ENCODE measurements at places on chromosomes 16 and 17.

- DNase-seq: no peak
These were observed 44.8 kb downstream of the CDYL2 start for GRCh38 chr16:80759419-80760162.

GRCh38 chr17:50118076-50118827 lies 11.7 kb downstream of the SAMD14 start:
- DNase-seq: no peak

DNA sequence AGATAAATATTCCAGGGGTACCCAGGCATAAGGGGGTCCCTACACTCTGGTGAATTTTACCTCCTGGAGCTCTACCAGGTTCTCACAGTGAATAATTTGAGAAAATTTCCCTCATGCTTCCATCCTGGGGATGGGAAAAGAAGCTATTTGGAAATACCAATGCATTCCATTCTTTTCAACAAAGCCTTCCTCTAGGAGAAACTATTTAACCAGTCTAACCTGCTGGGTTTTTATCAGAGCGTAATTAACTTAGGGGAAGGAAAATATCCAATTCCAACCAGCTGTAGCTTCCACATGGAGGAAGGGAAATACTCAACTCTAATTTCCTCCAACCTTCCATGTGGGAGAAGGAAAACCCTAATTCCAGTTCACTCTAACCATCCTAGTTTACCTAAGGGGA lies 17.0 kb downstream of the MFSD6L start:
- no peak for DNase-seq

GRCh38 chr16:81841722-81842121 lies 62.6 kb downstream of the PLCG2 start:
- DNase-seq: no peak

- DNase-seq: no peak
These were observed 6.1 kb downstream of the HAPSTR1 start for GRCh38 chr16:9097266-9098219.

DNA sequence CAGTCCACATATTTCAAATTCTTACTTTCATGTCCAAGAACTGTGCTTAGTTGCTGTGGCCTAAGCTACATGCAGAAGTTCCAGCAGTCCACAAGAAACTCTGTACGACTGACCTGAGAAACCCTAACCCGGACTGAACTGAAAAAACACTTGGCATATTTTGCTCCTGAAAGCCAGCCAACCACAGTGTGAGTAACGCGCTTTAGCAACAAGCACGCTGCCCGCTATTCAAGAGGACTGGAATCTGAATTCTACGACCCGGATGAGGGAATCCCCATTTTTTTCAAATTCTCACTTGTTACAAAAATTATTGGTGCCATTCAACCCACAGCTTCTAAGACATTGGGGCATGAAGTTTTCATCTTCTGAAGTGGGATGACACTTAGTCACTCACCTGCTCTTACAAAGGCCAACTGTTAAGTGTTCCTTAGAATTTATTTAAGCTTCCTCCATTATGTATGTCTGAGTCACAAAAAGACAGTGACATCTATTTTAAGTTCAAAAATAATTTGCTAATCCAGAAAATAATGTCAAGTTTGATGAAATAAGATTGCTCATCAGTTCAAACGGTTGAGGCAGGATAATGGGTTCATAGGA lies 78.7 kb downstream of the CDYL2 start:
- DNase-seq: no peak

DNA sequence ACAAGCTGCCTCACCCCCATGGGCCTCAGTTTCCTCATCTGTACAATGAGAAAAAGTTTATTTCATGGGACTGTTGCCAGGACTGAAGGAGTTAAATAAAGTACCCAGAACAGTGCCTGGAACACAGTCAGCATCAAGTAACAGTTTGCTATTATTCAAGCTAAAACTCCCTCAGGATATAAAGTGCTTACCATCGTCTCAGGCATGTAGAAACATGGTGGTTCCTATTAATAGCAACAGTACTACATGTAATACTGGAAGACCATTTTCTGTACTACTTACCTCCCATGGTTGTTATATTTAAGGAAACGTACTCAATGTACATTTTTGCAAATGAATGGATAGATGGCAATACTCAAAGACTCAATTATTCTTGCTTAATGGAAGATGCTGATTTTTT lies 93.4 kb downstream of the NCOR1 start:
- no peak for DNase-seq

GRCh38 chr16:48539485-48540221 lies 70.3 kb downstream of the N4BP1 start:
- peak; percentile 2 for DNase-seq

GRCh38 chr17:29379084-29379991 lies 10.8 kb upstream of the TAOK1 start:
- DNase-seq: no peak

GRCh38 chr16:61214780-61215179 lies 821.5 kb downstream of the CDH8 start:
- DNase-seq: no peak

- DNase-seq: no peak
These were observed 315.6 kb downstream of the WWOX start for GRCh38 chr16:78415013-78415412.

DNA sequence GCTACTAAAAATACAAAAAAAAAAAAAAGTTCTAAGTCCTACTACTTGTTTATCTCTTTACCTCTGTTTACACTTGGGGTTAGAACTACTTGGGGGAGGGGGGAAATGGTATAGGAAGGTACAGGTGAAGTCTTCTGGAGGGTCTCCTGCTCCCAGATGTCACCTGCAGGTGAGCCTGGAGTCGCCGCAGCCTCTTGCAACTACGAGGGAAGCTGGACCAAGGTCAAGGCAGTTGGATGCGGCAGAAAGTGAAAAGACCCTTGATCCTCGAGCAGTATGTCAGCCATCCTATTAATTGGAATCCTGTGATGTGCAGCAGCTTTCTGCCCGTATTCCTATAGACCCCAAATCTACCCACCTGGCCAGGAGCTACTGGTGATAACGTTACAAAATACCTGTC lies 33.0 kb downstream of the HAPSTR1 start:
- DNase-seq: no peak

- no peak for DNase-seq
These were observed 30.2 kb downstream of the SPHK1 start for GRCh38 chr17:76414334-76415295.

- no peak for DNase-seq
These were observed 536.5 kb upstream of the CDH11 start for GRCh38 chr16:65658349-65658748.

- DNase-seq: no peak
These were observed 6.7 kb downstream of the CBX8 start for GRCh38 chr17:79789943-79790804.

DNA sequence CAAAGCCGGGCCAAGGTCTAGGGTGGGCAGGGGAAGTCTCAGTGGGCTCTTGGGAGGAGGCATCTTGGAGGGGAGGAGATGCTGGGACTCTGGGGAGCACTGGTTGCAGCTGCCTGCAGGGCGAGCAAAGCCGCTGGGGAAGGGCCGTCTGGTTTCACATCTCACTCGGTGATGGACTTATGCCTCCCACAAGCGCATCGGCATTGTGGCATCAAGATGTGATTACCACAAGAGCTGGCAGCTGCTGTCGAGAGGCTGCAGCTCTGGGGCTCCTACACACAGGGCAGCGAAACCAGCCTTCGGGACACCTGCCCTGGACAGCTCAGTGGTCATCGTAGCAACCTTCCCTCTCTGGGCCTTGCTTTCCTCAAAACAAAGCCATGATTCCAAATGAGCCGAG lies 3.1 kb upstream of the KCNJ12 start:
- DNase-seq: no peak

DNA sequence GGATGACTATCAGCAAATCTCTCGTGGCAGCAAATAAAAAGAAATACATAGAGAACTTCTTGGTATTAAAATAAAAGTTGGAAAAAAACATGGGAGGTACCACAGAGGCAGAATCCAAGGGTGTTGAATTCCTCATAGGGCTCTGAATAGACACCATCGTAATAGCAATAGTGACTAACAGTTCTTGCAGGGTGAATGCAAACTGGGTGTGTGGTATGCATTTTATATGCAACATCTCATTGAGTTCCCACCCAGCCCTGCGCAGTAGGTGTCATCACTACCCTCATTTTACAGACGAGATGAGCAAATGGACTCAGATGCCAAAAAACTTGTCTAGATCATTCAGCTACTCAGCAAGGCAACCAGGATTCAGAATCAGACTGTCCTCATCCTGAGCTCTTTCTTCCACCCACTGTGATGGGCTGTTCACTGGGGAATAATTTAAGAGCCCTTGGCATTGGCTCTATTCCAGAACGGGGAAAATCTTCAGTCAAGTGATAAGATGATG lies 354.6 kb upstream of the CDH11 start:
- DNase-seq: no peak

DNA sequence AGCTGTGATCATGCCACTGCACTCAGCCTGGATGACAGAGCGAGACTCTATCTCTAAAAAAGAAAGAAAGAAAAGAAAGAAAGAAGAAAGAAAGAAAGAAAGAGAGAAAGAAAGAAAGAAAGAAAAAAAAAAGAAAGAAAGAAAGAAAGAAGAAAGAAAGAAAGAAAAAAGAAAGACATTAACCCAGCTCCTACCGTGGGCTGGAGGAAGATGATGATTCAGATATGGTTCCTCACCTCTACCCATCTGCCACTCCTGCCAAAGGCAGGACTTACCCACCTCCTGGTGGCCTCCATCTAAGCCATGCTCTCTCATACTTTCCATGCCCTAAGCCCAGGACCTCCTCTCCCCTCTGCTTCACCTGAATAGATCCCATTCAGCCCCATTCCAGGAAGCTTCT lies 93.3 kb upstream of the LHX1 start:
- DNase-seq: no peak

DNA sequence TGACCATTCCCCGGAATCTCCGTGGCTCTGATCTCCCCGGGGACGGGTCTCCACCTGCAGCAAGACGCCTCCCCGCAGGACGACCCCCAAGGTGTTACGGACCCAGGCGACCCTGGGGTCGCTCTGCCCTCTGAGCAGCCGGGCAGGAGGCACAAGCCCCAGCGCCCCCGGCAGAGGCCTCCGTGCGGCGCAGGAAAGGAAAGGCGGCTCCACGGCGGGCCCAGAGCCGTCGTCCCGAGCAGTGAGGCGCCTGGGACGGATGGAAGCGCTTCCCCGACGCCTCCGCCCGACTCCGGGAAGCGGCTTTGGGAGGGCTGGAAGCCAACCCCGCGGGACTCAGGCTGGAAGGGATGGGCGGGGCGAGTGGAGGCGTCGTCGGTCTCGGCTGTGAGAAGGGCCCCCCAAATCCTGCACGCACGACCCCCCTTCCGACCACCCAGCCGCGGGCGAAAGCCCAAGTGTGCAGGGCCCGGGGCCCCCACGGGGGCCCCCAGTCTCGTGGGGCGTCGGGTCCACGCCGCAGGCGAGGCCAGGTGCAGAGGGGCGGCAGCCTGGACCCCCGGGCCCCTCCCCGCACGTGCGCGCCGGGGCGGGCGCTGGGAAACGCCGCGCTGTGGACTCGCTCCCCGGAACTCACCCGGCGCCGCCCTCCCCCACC lies 32.7 kb upstream of the RPH3AL start:
- no peak for DNase-seq

- DNase-seq: no peak
These were observed 10.2 kb upstream of the PHKG2 start for GRCh38 chr16:30737794-30738648.
